ENCODE measurements at places on chromosomes 6 and 20.

DNA sequence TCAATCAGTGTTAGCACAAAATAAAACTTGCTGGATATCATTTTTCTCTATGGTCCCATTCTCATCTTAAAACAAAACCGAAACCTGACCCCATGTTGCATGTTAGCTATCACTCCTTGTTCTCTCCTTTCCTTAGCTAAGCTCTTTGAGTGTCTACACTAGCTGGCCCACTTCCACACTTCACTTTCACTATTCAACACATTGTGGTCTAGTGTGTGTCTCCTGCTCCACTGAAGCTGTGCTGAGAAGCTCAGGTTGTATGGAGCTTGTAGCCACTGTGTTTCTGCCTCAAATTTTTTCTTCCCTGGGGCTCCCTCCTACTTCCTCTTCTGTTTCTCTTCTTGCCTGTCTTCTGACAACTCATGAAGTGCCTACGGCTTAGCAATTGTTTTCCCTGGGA lies 223.0 kb downstream of the NKAIN2 start:
- no peak for DNase-seq

- peak; percentile 58 for DNase-seq
These were observed 132.8 kb upstream of the ZNF184 start for GRCh38 chr6:27605401-27606342.

- peak; percentile 7 for DNase-seq
These were observed 22.8 kb downstream of the ECT2L start for GRCh38 chr6:138818496-138819194.

- peak; percentile 40 for DNase-seq
These were observed 40.7 kb downstream of the CPXM1 start for GRCh38 chr20:2759603-2760296.

GRCh38 chr6:10528158-10528981 lies 7.2 kb downstream of the GCNT2 start:
- no peak for DNase-seq

GRCh38 chr6:121686611-121687023 lies 251.2 kb downstream of the GJA1 start:
- no peak for DNase-seq

DNA sequence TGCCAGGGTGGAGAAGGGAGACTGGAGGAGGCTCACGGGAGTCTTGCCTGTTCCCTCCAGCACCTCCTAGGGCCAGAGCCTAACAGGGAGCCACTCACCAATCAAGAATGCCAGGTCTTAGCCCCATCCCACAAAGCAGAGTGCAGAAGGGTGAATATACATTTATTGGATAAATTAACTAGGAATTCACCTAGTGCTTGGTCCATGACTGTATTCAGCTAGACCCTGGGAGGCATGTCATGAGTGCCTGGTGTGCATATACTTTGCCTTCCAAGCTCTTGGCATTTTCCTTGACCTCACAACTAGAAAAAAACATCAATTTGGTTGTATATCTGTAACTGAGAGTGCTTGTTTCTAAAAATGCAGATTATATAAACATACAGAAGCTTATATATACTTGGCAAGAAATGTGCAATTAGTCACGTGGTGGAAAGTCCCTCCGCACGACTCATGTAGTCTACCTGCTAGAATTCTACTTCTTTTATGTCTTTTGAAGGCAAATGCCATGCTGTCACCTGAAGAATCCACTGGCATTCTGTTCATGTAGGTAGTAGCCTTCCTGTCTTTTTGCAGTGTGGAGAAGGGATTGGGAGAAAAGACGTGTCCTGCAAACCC lies 991.0 kb downstream of the KIF16B start:
- no peak for DNase-seq

GRCh38 chr6:47041741-47042140 lies 391 bp downstream of the ADGRF1 start:
- DNase-seq, result no peak

DNA sequence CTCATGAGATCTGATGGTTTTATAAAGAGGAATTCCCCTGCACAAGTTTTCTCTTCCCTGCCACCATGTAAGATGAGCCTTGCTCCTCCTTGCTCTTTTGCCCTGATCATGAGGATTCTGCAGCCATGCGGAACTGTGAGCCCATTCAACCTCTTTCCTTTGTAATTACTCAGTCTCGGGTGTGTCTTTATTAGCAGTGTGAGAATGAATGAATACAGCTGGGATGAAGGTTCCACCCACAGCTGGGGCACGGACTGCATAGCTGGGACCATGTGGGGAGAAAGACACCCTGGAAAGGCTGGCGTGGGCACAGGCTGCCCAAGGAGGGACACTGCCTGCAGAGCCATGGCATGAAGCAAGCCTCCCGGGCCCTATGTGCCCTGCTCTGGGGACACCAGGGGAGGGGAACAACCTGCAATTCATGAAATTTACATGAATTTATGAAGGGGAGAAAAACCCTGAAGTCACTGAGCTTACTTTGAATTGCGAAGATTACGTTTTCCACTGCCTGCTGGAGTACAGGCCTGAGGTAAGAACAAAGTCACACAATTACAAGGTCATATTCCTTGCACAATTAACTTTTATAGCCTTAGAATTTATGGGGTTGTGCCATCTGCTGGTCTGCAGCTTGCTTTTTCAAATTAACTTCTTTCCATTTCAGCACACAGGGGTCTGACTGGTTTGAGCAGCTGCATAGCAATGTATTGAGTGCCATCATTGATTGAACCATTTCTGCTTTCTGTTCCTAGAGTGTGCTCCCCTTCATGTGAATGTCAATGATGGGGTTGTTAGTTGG lies 46.2 kb downstream of the SLC22A1 start:
- DNase-seq, result no peak

- DNase-seq, result no peak
These were observed 52.5 kb downstream of the PTPRT start for GRCh38 chr20:43137160-43137559.

DNA sequence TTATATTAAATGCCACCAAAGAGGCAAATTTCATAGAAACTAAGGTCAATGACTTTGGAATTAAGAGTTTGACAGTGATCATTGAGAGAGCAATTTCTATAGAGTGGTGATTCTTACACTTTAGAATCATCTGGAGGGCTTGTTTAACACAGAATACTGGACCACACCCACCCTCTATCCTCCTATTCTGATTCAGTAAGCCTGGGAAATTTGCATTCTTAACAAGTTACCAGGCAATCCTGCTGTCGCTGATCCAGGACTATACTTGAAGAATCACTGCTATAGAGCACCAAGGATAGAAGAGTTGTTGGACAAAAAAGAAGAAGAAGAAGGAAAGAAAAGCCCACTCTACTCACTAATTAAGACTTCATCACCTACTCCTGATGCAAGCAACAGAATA lies 21.3 kb upstream of the TBX18 start:
- no peak for DNase-seq

Data from iPS-NIHi11 (cell line).